T-helper 2 cell treated with Interferon-gamma antibody and Interleukin-4, amounts not matched to agents 100 ng/mL and 5 ng/mL, for 36 hours (primary cell): ENCODE measurements at places on chromosomes 12 and 14. TPM values are rescaled to one million over a fixed set of nuclear protein-coding genes. Genes with fewer than 3 reads are reported as not detected.

Gene SLC22A17
- 1.4 and 2.0 TPM in 2 replicates for total RNA-seq

Gene NEDD8
- 191 and 199 TPM in 2 replicates for total RNA-seq

Gene MMP17
- 0.23 TPM in 1 of 2 replicates, not detected in the other for total RNA-seq

Gene ERP27
- 12.2 and 13.3 TPM in 2 replicates for total RNA-seq

Gene PTPN6
- 255 and 267 TPM in 2 replicates for total RNA-seq

Gene DNAI7
- not detected in 2 replicates for total RNA-seq

Gene DUSP6
- 154 and 158 TPM in 2 replicates for total RNA-seq
